ENCODE measurements at places on chromosomes 5 and 9. TPM values are rescaled to one million over a fixed set of nuclear protein-coding genes. Genes with fewer than 3 reads are reported as not detected.

COL5A1 gene
- 0.13 TPM for total RNA-seq

IL3 gene
- not detected for total RNA-seq

PCDHA12 gene
- not detected for total RNA-seq

C1QTNF3 gene
- total RNA-seq: 1.8 TPM

IGIP gene
- 1.2 TPM for total RNA-seq

CBY3 gene
- total RNA-seq: not detected

SLC4A9 gene
- total RNA-seq: not detected

LCN1 gene
- total RNA-seq: not detected

SPINK5 gene
- total RNA-seq: 0.29 TPM

ADAMTS6 gene
- total RNA-seq: 3.1 TPM

SHOC1 gene
- total RNA-seq: not detected

ELOVL7 gene
- 11.6 TPM for total RNA-seq

ARSI gene
- total RNA-seq: 0.04 TPM

GLIPR2 gene
- 3.8 TPM for total RNA-seq

PCBD2 gene
- total RNA-seq: 10.4 TPM

LCN9 gene
- total RNA-seq: not detected

PALM2AKAP2 gene
- total RNA-seq: not detected

FAM81B gene
- 0.36 TPM for total RNA-seq

PCDHB11 gene
- not detected for total RNA-seq

ADGRD2 gene
- not detected for total RNA-seq

MTMR12 gene
- 28.7 TPM for total RNA-seq

SPATA31D4 gene
- not detected for total RNA-seq

PIP5KL1 gene
- 3.7 TPM for total RNA-seq

GABRA6 gene
- not detected for total RNA-seq

PCDHGA1 gene
- total RNA-seq: 0.20 TPM

FAM151B gene
- total RNA-seq: not detected

LYSMD3 gene
- total RNA-seq: 21.1 TPM

PCDHB10 gene
- total RNA-seq: not detected

STC2 gene
- 21.8 TPM for total RNA-seq

SHISAL2B gene
- not detected for total RNA-seq

NR5A1 gene
- 0.40 TPM for total RNA-seq

DCAF10 gene
- 21.1 TPM for total RNA-seq

ZNF879 gene
- total RNA-seq: 0.63 TPM

SLC6A7 gene
- total RNA-seq: not detected

CDH10 gene
- not detected for total RNA-seq

All from K562 (cell line).